ENCODE measurements at places on chromosomes 11 and 22.

DNA sequence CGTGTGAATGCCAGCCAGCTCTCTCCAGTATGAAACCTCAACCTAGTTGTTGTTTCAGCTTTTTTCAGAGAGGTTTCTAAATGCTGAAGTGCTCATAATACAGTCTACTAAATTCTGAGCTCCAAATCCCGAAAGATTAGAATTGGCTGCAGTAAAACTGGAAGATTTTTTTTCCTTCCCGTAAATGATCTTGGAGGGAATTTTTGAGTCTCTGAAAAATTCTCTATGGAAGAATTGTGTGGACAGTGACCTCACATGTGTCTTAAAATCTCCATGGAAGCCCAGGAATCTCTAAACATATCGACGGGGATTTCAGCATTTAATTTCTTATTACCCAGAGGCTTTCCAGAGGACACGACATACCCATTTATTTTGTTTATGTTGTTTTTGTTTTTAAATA, 1499.2 kb downstream of the LRRC4C start:
- DNase-seq: no peak

DNA sequence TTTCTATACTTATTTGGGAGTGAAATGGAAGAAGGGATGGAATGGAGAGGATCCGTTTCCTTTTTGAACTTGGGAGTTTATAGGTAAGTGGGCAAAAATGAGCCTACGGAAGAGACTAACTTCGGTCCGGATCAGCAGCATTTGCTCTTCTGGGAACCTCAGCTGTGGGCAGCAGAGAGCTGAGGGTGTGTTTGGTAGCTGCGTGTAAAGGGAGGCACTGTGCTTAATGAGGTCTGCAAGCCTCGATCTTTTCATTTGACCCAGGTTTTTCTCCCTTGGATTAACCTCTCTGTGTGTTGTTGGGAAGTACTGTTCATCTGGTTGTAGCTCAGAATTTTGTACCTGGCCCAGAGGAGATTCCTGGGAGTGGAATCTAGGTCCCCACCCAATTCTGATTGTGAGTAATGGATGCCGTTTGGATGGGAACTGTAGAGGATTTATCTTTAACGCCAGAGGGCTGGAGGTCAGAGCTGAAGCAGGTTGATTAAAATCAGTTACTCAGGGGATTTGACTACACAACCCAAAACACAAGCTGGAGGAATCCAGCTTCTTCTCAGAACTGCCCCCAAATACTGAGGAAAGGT, 201.6 kb upstream of the SORL1-AS1 start:
- no peak for DNase-seq

- no peak for DNase-seq
These were observed 12.3 kb downstream of the EHD1 start for GRCh38 chr11:64866173-64866491.

- no peak for DNase-seq
These were observed 118.2 kb upstream of the CRYBB3 start for GRCh38 chr22:25081409-25081824.

- no peak for DNase-seq
These were observed at the start of gene ASCL3 for GRCh38 chr11:8942518-8943066. TSS of gene ASCL3 (minus strand) at chr11:8943016. CDS start at chr11:8938161, 4,855 bp downstream.

DNA sequence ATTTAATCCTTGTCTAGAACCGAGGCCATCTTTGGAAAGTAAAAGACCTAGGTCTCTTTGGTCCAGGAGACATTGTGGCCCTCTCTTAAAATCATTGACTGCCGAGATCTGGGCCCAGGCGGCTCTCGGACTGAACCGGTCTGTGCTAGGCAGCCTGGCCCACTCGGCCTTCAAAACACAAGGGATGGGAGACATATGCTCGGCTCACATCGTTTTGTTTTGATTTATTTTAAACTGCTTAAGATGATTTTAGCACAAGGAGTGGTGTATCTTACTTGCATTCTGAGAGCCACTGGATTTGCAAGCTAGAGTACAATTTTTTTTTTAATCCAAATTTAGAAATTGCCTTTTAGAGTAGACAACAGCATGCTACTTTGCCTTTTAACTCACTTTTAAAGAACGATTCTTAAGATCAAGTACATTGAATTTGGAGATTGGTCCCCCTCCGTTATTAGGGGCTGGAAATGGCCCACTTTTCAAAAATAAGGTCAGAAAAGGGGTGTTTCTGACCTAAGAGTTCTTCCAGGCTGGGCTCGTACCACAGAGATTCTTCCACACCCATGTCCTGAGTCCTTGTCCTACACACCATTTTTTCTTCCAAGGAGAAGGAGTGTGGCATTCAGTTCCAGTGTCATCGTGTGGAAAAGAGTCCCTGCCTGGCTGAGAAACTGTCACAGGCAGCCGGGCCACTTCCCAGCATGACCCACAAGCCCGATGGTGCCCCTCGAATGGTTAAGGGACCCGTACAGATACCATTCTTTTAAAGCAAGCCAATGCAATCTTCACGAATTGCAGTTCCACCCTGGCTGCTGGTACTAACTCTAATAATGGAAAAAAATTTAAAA, 80.5 kb upstream of the WNT7B start:
- DNase-seq: no peak

GRCh38 chr11:105023003-105023402, at the start of gene CASP5:
TSS of gene CASP5 (minus strand) at chr11:105023168. CDS start at chr11:105023136, 32 bp downstream.
- no peak for DNase-seq

- DNase-seq: no peak
These were observed 861 bp upstream of the ZNRF3 start for GRCh38 chr22:28882545-28882877.

DNA sequence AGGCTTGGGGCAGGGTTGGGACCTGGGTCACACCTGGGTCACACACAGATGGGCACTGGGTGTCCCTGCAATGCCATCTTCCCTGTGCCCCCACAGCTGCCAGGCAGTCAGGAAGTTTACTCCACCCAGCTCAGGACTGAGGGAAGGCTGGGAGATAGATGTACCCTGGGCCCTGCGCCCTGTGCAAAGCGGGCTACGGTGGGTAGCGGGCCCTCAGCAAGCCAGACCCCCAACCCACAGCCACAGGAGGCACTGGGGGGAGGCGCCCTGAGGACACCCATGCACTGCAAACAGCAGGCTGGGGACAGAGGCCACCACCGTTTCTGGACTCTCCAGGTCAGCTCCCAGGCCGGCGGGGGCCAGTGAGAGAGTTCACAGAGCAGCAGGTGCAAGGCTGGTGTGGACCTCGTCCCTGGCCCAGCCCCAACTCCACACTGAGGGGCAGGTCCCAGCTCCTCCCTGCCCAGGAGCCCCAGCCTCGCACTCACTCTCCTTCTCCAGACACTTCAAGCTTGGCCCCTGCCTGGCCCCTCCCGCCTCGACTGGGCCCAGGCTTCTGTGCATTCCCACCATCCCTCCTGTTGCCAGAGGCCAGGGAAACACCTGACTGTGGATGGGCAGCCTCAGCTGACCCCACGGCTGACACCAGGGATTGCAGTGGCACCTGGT, 4.9 kb downstream of the DUSP8 start:
- no peak for DNase-seq

DNA sequence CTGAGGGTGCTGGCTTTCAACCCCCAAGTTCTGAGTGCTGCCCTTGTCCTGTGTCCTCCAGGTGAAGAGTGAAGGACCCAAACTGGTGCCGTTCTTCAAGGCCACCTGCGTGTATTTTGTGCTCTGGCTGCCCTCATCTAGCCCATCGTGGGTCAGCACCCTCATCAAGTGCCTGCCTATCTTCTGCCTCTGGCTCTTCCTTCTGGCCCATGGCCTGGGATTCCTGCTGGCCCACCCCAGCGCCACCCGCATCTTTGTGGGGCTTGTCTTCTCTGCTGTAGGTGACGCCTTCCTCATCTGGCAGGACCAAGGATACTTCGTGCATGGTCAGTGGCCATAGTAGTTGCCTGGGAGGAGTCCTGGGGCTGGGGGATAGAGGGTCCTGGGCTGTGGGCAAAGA, 2.3 kb downstream of the TMEM86A start:
- DNase-seq: no peak

DNA sequence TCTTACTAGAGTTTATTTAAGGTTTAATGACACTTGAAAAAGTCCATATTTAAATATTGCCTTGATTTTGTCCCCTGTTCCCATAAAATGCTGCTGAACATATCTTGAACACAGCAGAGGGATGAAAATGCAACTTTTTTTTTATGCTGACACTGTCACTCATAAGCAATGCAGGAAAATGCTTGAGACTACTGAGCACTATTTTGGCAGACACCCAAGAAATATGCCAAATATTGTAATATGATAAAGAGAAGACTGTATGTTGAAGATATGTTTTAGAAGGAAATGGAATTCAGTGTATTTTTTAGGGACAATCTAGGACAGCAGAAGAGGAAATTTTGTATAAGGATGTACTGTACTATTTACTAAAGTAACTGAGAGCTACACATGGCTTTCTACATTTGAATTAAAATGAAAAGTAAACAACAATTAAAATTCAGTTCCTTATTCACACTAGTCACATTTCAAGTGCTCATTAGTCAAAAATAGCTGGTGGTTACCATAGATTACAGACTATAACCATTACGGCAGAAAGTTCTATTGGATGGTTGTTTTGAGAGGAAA, 58.6 kb downstream of the LRRC4C start:
- no peak for DNase-seq

DNA sequence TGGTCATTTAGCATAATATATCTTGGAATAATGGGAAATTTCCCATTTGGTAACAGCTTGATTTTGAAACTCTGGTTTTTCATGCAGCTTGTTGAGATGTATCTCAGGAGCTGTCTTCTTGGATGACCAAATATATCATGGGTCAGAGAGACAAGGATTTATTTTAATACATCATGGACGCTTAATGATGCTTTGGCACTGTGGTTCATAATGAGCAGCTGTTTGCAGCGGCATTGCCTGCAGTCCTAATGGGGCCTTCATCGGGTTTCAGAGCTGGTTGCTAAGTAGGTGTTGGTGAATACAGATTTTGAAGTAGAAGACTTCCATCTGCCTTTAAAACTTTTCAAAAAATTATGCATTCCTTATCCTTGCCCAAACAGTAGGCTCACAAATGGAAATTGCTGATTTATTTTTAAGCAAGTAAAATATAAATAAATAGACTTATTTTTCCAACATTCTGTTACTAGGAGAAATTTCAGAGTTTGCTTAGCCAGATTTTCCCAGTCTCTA, 389.5 kb upstream of the FAT3 start:
- DNase-seq: no peak
